ENCODE measurements at places on chromosomes 1 and 21. TPM values are rescaled to one million over a fixed set of nuclear protein-coding genes. Genes with fewer than 3 reads are reported as not detected.

Gene GLMP
- 63.2 TPM for total RNA-seq

Gene WNT9A
- total RNA-seq, result 4.5 TPM

Gene SSU72
- 97.2 TPM for total RNA-seq

Gene GJA8
- total RNA-seq, result not detected

Gene COG2
- total RNA-seq, result 22.4 TPM

Gene OPRD1
- 0.66 TPM for total RNA-seq

Gene PLA2G2D
- total RNA-seq, result not detected

Gene FLG2
- total RNA-seq, result not detected

Gene WNT4
- total RNA-seq, result 38.7 TPM

Gene CFAP74
- 0.18 TPM for total RNA-seq

Gene CCDC30
- 7.5 TPM for total RNA-seq

Gene SLC45A1
- 4.9 TPM for total RNA-seq
